ENCODE measurements at places on chromosomes 3 and 15.
A peak's percentile ranks its signal among the peaks of the same experiment; 100 is the strongest.

- DNase-seq, result no peak
Measured at GRCh38 chr3:46675426-46675825, 18.1 kb downstream of the ALS2CL start.

DNA sequence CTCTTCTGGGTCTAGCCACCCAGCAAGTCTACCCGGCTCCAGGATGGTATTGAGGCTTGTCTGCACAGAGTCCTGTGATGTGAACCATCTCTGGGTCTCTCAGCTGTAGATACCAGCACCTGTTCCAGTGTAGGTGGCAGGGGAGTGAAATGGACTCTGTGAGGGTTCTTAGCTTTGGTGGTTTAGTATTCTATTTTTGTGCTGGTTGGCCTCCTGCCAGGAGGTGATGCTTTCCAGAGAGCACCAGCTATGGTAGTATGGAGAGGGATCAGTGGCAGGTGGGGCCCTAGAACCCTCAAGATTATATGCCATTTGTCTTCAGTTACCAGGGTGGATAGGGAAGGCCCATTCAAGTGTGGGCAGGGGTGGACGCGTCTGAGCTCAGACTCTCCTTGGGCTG, 283.4 kb upstream of the LYSMD4 start:
- no peak for DNase-seq

DNA sequence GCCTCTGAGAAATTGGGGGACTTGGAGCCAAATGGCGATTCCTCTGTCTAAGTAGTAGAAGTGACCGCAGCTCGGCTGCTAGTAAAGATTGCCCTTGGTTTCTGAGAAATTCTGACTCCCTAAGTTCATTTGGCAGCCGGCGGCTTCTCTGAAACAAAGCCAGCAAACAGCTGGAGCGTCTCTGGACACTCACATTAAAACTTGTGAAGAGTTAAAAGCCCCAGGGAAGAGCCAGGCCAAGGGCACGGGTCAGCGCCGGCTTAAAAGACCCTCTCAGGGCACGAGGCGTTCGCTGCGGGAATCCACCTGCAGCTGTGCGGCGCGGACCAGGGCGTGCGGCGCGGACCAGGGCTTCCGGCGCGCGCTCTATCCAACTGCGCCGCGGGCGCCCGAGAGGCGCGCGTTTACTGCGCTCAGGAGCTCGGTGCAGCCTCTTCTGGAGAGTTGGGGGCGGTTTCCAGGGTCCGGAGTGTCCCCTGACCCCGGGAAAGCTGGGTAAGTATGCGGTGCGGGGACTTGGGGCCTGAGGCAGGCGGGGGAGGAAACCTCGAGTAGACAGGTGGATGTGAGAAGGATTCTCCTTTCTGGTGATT, at the start of gene COL6A5:
Gene COL6A5, plus strand, starts transcription at position 186 of the 593 bp plus-strand sequence. CDS start 27,967 bp downstream, outside the sequence.
- peak; percentile 19 for DNase-seq

GRCh38 chr15:62465173-62465572, 300.1 kb upstream of the C2CD4B start:
- DNase-seq, result no peak

DNA sequence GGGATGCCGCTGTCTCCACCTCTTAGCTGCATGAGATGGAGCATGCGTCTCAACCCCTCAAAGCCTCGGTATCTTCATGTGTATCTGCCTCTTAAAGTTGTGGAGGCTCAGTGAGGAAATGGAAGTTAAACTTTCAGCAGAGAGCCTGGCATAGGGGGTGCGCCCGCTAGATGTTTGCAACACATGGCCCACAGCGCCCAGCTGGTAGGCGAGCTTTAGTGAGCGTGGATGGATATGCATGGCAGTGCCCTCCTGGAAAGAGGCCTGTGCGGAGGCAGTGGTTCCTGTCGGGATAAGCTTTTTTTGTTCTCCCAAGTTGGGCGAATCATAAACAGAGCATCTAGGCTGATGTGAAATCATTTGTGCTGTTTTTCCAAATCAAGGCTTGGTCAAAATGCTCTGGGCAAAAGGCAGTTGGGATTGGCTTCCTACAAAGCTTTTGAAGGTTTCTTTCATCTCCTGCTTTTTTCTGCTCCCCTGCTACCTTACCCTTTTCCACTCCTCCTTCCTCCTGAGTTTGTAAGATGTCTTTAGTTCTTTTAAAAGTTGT, 272.4 kb upstream of the TPM1 start:
- DNase-seq, result no peak

DNA sequence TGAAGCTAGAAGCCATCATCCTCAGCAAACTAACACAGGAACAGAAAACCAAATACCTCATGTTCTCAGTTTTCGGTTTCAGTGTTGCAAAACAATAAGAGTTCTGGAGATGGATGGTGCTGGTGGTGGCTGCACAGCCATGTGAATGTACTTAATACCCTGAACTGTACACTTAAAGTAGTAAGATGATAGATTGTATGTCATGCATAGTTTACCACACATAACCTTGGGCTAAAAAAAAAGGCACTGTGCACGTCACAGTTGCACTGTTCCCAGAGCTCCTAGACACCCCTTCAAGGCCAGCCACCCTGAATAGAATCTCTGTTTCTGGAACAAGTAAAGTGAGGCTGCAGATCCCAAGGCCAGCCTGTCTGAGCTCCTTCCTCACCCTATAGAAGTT, 243.3 kb upstream of the IGF1R start:
- no peak for DNase-seq
